Activated CD4-positive, alpha-beta T cell treated with anti-CD3 and anti-CD28 coated beads, Interleukin-2, amount 10 ng/mL, durations not matched to agents 24 days and 14 days (primary cell): ENCODE measurements at places on chromosomes 7 and 10. TPM values are rescaled to one million over a fixed set of nuclear protein-coding genes. Genes with fewer than 3 reads are reported as not detected.

The FOXL3 gene
- not detected in 2 replicates for total RNA-seq

The TRPV6 gene
- not detected in 2 replicates for total RNA-seq

The GIMAP6 gene
- total RNA-seq: 35.5 and 35.8 TPM in 2 replicates

The SPDYE6 gene
- not detected in 2 replicates for total RNA-seq

The TMEM213 gene
- total RNA-seq: 0.09 TPM in 1 of 2 replicates, not detected in the other

The SPDYE11 gene
- not detected in 2 replicates for total RNA-seq

The GLI3 gene
- not detected in 2 replicates for total RNA-seq

DNA sequence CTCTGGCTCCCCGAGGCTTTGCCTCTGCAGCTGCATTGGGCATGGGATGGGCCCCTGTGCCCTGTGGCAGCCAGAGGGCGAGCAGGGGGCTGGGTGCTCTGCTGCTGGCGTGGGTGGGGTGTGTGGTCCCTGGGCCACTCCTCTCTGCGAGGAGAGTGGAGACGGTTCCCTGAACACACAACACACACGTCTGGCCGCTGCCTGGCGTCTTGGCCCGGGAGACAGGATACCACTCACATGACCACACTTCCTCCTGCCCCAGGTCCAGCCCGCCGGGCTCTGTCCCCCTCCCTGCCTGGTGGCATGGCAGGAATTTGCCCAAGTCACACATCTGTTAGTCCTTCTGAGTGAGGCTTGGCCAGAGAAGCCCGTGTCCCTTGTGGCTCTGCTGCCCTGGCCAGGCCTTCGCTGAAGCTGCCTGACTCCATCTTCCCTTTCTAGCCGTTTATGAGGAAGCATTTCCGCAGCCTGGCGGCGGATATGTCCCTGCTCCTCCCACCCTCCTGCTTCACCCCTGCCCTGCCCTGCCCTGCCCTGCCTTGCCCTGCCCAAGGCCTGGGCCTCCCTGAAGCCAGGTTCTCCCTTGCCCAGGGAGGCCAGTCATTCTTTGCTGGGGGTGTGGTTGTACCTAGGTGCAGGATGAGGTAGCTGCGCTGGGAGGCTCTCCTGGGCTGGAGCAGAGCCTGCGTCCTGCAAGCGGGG lies 3.0 kb downstream of the BRI3 start:
- DNase-seq: no peak

DNA sequence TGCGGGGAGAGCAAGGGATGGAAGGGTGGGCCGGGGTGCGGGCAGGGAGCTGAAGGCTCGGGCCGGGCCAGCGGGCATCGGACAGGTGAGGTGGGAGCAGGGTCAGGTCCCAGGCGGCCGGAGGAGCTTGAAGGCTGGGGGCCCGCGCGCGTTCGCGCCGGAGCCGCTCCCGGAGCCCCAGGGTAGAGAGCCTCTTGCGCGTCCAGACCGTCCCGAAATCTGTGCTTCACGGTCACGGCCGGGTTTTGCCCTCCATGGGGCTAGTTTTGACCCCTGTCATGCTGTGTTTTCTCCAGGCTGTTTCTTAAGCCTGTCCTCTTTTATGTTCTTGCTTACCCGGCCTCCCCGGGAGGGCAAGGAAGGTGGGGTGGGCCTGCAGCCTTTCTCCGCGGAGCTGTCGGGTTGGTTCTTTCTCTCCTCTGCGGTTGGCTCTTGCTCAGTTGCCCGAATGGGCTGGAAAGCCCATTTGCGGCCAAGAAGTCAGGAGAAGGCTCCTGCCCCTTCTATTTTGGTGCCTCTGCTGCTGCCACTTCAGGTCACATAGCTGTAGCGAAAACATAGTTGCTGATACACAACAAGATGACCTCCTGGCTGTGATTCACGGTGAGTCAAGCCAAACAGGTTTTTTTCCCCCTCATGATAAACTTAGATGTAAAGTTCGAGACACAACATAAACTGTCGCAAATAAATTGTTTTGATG lies 650 bp downstream of the UBE2D1 start:
- DNase-seq: peak; percentile 72

GRCh38 chr10:88316292-88316861 lies 266.7 kb downstream of the RNLS start:
- DNase-seq: no peak

- no peak for DNase-seq
Measured at GRCh38 chr7:91556956-91557650, 292.9 kb downstream of the FZD1 start.

GRCh38 chr7:41029072-41029499 lies 673.8 kb downstream of the INHBA start:
- DNase-seq: no peak

DNA sequence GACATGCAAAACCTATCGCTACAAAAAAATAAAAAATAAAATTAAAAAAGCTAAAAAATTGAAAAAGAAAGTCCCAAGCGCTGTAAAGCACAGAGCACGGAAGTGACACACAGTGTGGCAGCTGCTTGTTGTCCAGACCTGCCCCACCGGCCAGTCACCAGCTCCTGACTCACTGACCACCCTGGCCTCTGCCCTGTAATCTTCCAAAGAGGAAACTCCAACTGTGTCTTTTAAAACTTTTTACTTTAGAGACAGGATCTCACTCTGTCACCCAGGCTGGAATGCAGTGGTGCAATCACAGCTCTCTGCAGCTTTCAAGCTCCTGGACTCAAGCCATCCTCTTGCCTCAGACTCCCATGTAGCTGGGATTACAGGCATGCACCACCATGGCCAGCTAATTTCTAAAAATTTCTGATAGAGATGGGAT lies 23.6 kb downstream of the GNA12 start:
- no peak for DNase-seq

DNA sequence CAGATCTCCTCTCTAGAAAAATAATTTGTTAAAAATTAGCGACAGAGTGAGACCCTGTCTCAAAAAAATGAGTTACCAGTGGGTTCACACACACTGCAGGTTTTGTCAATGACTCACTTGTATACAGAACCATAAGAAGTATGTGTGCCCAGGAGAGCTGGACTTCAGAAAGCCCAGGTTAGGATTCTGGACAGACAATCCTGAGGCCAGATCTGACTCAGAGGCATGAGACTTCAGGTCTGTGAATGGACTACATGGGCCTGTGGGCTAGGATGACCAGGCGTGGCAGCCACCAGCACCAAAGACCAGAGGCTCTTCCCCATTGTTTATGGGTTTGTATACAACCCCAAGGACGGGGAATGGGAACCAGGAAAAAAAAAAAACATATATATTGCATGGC lies 9.3 kb upstream of the ZNF438 start:
- peak; percentile 36 for DNase-seq

GRCh38 chr10:124629415-124629814 lies 114.8 kb downstream of the FAM53B start:
- no peak for DNase-seq

- no peak for DNase-seq
Measured at GRCh38 chr7:29898301-29898700, 91.3 kb downstream of the SCRN1 start.

DNA sequence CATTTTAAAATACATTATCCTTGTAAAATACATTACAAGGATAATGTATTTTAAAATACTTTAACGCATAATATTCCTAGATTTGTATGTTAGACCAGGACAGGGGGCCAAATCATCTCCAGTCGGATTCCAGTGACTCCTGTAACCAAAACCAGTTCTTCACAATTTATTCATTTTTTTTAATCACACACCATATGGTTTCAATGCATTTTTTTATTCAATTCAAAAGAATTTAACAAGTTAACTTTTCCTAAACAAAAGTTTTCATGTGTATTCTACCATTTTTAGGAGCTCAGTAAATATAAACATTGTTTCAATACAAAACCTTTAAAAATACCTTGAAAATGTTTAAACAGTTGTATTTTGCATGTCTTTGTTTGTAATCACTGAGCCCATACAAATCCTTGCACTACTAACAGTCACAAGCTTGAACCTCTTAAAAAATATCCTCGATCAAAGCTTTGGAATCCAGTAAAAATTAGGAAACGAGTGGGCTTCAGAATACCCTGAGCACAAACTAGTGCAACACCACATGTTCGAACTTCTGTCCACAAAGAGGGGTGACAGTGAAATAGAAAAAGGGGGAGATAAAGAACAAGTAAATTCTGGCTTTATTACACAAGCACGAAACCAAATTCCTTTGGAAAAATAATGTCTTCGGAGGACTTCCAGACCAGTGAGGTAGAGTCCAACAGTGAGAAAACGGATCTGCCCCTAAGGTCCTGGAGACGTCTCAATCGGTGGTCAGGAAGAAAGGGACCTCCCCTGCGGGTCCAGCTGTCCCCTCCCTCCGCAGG lies 1.6 kb downstream of the CCDC71L start:
- no peak for DNase-seq

GRCh38 chr7:137886281-137886680 lies 39.5 kb upstream of the DGKI start:
- no peak for DNase-seq

- DNase-seq: no peak
Measured at GRCh38 chr7:47454974-47455871, 126.7 kb downstream of the TNS3 start.

DNA sequence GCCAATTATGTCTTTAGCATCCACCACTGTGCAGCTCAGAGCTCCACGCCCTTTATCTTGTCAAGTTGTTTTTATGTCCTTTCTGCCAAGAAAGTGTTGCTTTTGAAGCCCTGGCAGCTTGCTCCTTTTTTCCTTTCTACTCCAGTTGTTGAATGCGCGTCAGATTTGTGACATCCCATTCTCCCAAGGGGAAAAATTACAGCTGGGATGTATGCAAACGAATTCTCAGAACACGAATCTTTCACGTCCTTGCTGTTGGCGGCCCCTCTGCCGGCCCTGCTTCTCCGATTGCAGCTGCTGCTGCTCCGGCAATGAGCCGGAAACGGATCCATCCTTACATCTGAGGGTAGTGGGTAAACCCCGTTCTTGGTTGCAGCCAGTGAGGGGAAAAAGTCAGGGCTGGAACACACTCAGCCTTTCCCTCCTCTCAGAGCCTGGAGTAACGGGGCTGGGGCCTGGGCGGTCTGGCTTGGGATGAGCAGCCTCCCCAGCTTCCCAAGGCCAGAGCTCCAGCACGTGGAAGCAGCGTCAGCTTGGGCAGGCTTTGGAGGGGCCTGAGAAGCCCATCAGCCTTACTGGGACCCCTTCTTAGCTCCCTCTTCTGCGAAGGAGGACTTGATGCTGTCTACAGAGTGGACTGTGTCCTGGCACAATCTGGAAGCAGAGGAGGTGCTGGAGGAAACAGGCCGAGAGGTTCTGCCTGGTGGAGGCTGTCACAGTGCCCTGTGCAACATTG lies 79.0 kb upstream of the CHST15 start:
- no peak for DNase-seq

DNA sequence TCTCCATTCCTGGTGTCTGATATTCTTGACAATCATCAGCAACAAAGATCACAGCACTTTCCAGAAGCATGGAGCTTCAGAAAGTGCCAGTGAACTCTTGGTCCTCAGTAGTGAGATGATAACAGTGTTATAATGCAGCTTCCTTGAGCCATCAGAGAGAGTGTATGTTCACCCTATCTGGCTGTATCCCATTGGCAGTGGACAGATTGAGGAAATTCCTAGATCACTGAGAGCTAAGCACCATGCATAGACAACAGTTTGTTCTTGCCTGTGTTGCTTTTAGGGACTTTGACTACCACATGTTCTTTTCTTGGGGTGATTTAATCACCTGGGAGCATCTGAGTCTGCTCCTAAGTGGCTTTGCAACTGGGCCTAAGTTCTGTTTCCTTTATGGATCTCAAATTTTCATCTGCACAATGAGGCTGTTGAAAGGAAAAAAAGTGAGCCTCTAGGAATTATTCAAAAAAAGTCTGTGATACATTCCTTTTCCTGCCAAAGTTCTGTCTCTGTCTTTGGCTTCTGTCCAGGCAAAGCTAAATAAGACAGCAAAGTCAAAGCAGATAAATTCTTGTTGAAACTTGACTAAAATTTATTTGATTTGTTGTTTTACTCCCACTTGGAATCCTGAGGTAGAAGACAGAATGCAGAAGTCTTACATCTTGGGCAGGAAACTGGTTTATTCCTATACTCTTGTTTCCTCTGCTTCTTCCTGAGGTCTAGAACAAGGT lies 14.5 kb upstream of the ZNF282 start:
- no peak for DNase-seq

GRCh38 chr10:114767101-114767985 lies 54.2 kb upstream of the FHIP2A start:
- peak; percentile 62 for DNase-seq
